CD8-positive, alpha-beta memory T cell (primary cell): ENCODE measurements at places on chromosomes 16 and 17. TPM values are rescaled to one million over a fixed set of nuclear protein-coding genes. Genes with fewer than 3 reads are reported as not detected.

Gene CES1
- total RNA-seq = not detected

Gene NHLRC4
- 0.59 TPM for total RNA-seq

DNA sequence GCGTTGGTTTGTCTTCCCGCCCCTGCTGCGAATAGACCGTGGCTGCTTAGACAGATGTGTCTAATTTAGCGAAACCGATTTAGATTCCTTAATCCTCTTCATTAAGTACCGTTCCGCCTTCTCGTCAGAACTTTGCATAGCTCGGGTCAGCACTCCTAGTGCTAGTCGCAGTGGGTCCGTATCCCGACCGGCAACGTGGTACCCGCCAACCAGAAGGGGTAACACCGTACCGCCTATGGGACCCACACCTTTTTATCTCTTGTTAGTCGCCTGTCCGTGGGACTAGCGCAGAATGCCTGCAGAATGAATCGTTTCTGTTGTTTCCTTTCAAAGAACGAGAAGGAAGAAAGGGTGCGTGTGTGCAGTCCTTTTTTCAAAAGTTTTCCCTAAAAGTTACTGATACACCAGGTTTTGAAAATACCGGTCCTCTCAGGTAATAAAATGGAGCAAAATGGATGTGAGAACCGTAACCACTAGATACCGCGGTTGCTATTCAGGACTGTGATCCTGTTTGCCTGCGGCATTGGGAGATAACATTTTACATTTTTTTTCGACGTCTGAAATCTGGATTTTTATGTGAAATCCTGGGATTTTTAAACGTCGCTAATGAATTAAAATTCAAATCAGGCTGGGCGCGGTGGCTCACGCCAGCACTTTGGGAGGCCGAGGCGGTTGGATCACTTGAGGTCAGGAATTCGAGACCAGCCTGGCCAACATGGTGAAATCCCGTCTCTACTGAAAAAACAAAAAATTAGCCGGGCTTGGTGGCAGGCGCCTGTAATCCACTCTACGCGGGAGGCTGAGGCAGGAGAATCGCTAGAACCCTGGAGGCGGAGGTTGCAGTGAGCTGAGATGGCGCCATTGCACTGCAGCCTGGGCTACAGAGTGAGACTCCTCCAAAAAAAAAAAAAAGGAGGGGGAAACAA, 998 bp upstream of the SRSF1 start:
- peaks cover 28% of the 10 kb centered on the region for H3K36me3 ChIP-seq
- H3K27me3 ChIP-seq = no peaks in the 10 kb centered on the region
- H3K4me1 ChIP-seq = peaks cover 37% of the 10 kb centered on the region
- peak overlapping the region; percentile 96 for H3K27ac ChIP-seq

Gene ALOX12B
- total RNA-seq = 1.9 TPM

DNA sequence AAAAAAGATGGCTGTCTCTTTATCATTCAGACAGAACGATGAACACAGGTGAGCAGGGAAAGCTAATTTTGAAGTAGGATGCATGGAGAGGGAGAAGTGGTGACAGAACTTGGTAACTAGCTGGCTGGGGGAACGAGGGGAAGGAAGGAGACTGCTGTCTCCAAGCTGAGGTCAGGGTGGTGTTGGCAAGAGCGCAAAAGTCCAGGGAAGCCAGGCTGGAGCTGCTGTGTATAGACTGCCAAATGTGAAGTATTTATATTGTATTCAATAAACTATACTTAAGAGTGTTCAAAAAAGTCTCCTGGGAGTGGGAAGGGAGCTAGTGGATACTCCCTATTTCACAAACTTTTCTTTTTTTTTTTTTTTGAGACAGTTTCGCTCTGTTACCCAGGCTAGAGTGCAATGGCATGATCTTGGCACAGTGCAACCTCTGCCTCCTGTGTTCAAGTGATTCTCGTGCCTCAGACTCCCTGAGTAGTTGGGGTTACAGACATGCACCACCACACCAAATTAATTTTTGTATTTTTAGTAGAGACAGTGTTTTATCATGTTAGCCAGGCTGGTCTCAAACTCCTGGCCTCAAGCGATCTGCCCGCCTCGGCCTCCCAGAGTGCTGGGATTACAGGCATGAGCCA, 8.2 kb downstream of the TMEM106A start:
- no peak for DNase-seq
- no peak overlapping the region for H3K4me3 ChIP-seq
- H3K4me1 ChIP-seq = peaks cover 10% of the 10 kb centered on the region
- no peak overlapping the region for H3K27ac ChIP-seq
- H3K27me3 ChIP-seq = no peaks in the 10 kb centered on the region

Gene DCTN5
- total RNA-seq = 104 TPM

DNA sequence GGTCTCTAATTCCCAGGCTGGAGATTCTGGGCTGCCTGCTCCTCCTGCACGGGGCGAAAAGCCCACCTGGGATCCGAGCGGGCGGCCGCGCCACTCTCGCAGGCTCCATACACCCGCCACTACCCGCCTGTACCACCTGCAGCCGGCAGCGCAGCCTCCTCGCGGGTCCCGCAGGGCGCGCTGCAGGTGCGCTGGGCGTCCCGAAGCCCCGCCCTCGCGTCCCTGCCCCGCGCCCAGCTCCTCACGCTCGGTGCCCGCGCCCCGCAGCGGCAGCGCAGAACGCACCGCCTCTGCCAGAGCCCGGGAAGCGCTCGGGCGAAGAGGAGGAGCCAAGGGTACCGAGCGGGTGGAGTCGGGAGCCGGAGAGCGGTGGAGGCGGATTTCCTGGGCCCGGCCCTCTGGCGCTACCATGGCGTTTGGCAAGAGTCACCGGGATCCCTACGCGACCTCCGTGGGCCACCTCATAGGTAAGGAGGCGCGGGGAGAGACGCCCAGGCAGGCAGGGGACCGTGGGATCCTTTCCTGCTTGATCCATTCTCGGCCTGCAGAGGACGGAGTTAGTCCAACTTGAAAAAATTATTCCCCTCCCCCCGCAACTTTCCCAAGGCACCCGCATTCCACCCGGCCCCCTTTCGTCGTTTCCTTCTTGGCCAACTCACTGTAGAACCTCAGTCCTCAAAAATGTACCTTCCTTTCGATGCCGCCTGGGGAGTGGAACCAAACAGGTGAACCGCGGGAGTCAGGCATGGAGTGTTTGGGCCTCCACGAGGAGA, at the start of gene TOM1L1:
TOM1L1 (plus strand) TSS at position 396 of the 773 bp plus-strand sequence; CDS start at position 410, 14 bp downstream.
- no peak within 1 kb of the TSS for H3K4me3 ChIP-seq
- no peaks in the 10 kb centered on the region for H3K4me1 ChIP-seq
- H3K27ac ChIP-seq = peak within 1 kb of the TSS; percentile 31
- no peak for DNase-seq
- H3K36me3 ChIP-seq = no peaks in the 10 kb centered on the region
- H3K27me3 ChIP-seq = peaks cover 4% of the 10 kb centered on the region

Gene TMEM106A
- total RNA-seq = 10.2 TPM

DNA sequence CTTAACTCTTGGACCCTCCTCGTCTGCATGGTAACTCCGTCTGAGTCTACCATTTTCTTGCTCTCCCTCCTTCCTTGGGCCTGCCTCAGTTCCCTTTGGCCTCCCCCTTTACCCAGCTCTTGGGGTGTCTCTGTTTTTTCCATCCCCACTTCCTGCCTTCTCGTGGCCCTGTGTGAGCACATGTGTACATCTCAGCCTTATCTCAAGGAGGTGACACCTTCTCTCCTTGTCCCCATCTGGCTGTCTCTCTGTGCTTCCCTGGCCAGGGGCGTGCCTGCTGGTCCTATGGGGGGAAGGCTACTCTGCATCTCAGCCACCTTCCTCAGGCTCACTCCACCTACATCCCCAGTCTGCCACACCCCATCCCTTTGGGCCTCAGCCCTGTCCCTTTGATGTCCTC, 6.6 kb downstream of the CTF1 start:
- no peaks in the 10 kb centered on the region for H3K36me3 ChIP-seq
- H3K4me3 ChIP-seq = peak overlapping the region; percentile 62
- no peak for DNase-seq
- peak overlapping the region; percentile 54 for H3K27ac ChIP-seq
- H3K27me3 ChIP-seq = no peaks in the 10 kb centered on the region

GRCh38 chr17:50952013-50952412, 85.9 kb upstream of the TOB1 start:
- H3K36me3 ChIP-seq = no peaks in the 10 kb centered on the region
- H3K4me1 ChIP-seq = peaks cover 15% of the 10 kb centered on the region
- no peaks in the 10 kb centered on the region for H3K27me3 ChIP-seq
- H3K27ac ChIP-seq = no peak overlapping the region
- DNase-seq = no peak

DNA sequence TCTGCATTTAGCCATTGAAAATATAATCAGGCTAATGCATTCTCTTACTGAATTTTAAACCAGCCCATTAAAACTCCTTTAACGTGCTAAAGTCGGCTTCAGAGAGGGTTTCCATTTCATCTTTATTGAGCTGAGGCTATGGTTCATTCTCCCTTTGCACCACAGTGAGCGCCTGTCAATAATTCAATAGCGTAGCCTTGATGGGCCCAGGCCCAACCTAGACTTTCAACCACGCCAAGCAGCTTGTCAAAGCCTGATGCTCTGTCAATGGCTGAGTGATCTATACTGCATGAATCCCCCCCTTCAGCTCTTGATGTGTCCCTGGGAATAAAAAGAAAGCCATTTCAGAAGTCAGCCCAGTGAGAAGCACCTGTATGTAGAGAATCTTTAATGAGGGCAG, 106.0 kb downstream of the RBFOX1 start:
- H3K4me3 ChIP-seq = no peak overlapping the region
- H3K4me1 ChIP-seq = no peaks in the 10 kb centered on the region
- no peaks in the 10 kb centered on the region for H3K36me3 ChIP-seq
- H3K27me3 ChIP-seq = no peaks in the 10 kb centered on the region
- H3K27ac ChIP-seq = no peak overlapping the region

DNA sequence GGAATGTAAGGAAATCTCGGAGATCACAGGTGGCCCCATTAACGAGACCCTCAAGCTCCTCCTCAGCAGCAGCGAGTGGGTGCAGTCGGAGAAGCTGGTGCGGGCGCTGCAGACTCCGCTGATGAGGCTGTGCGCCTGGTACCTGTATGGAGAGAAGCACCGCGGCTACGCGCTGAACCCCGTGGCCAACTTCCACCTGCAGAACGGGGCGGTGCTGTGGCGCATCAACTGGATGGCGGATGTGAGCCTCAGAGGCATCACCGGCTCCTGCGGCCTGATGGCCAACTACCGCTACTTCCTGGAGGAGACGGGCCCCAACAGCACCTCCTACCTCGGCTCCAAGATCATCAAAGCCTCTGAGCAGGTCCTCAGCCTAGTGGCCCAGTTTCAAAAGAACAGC, 16.2 kb downstream of the MLYCD start:
- no peak overlapping the region for H3K27ac ChIP-seq
- H3K36me3 ChIP-seq = peaks cover 34% of the 10 kb centered on the region

DNA sequence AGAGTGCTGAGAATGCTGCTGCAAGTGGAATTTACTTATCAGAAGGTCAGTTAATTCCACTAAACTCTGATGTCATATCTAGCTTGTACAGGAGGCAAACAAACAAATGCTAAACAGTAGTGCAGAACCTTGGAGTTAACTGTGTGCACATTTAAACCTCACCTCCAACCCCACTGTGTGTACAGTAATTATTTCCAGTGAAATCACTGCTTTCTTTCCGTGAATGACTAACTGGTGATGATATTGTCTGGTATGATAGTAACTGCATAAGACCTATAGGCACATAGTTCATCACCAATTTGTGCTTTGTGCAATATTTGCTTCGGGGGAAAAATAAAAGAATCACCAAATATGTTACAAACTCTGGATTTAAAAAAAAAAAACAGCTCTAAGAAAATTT, 492.5 kb upstream of the HSBP1 start:
- DNase-seq = no peak
- H3K4me3 ChIP-seq = no peak overlapping the region
- H3K36me3 ChIP-seq = no peaks in the 10 kb centered on the region
- no peak overlapping the region for H3K27ac ChIP-seq
- no peaks in the 10 kb centered on the region for H3K4me1 ChIP-seq

- DNase-seq = no peak
- no peak overlapping the region for H3K4me3 ChIP-seq
- no peak overlapping the region for H3K27ac ChIP-seq
- no peaks in the 10 kb centered on the region for H3K4me1 ChIP-seq
- H3K27me3 ChIP-seq = no peaks in the 10 kb centered on the region
Measured at GRCh38 chr16:65532258-65532657, 410.4 kb upstream of the CDH11 start.

DNA sequence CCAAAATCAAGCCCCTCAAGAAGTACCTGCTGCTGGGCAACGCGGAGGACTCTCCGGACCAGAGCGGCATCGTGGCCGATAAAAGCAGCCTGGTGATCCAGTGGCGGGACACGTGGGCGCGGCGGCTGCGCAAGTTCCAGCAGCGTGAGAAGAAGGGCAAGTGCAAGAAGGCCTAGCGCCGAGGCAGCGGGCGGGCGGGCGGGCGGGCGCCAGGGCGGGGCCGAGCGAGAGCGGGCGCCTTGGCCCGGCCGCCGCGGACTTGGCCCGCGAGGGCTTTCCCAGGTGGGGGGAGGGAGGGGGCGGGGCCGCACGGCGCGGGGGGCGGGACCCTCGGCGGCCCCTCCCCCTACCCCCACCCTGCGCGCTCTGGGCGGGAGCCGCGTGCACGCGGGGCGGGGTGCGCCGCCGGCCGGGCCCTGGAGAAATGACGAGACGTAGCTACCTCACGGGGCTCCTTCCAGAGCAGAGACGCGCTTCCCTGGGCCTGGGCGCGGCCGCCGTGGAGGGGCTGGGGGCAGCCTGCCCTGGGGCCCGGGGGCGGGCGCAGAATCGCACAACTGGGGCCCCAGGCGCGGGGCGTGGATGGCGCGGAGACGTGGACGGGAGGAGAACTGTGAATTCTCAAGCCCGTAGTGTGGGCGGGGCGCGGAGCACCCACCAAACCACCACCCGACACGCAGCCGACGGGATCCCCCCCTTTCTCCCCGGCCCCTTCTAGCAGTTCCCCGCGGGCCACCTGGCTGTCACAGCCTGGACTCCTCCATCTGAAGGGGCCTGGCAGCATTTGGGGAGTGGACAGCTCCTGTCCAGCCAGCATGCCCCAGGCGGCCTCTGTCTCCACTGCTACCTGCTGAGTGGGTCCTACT, 218.7 kb downstream of the NTN1 start:
- no peak overlapping the region for H3K27ac ChIP-seq
- peak overlapping the region; percentile 70 for H3K4me3 ChIP-seq
- no peaks in the 10 kb centered on the region for H3K27me3 ChIP-seq
- peak; percentile 67 for DNase-seq
- no peaks in the 10 kb centered on the region for H3K36me3 ChIP-seq

Gene TMEM235
- total RNA-seq = not detected

- DNase-seq = no peak
- H3K27me3 ChIP-seq = no peaks in the 10 kb centered on the region
- H3K4me1 ChIP-seq = peaks cover 18% of the 10 kb centered on the region
- no peak overlapping the region for H3K4me3 ChIP-seq
Measured at GRCh38 chr17:75130059-75130631, 1.4 kb downstream of the NT5C start.

- no peak overlapping the region for H3K4me3 ChIP-seq
- H3K4me1 ChIP-seq = no peaks in the 10 kb centered on the region
- no peak overlapping the region for H3K27ac ChIP-seq
- H3K27me3 ChIP-seq = no peaks in the 10 kb centered on the region
Measured at GRCh38 chr17:68711858-68712257, 110.7 kb upstream of the FAM20A start.
